ENCODE measurements at places on chromosomes 7 and 10.
A peak's percentile ranks its signal among the peaks of the same experiment; 100 is the strongest.

- no peak for DNase-seq
These were observed 26.6 kb downstream of the GPER1 start for GRCh38 chr7:1114505-1114904.

DNA sequence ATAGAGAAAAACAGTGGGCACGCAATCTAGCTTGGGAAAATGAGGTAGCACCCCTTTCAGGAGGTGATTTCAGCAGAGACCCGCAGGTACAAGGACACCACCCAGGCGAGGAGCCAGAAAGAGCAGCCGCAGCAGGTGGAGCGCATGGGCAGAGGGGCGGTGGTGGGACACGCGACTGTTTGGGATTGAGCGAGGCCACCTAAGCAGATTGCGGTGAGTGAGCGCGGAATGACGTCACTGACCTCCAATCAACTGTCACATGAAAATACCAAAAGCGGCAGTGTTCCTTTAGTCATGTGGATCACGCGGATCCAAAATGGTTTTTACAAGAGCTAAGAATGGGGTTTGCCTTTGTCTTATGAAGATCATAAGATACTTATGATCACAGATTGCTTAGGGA is 40.2 kb upstream of the SLC26A3 start:
- DNase-seq, result no peak

DNA sequence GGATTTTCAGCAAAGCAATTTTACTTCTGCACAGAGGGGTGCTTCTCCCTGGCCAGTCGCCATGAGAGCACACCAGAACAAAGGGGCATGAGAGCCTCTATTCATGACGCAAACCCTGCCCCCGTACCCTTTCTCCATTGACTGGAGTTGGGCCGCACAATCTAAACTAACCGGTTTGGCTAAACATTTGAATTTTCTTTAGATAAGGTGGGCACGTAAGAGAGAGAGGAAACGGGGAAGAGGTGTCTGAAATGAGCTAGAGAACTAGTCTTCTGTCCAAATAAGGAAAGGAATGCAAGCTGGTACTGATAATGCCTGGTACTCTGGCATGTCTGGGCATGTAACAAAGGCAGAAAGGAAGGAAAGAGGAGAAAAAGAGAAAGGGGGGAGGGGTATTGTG is 13.2 kb upstream of the SCIN start:
- DNase-seq, result no peak

- DNase-seq, result no peak
These were observed 52.8 kb upstream of the ZPBP start for GRCh38 chr7:50145801-50146338.

- DNase-seq, result peak; percentile 20
These were observed 131.9 kb downstream of the CALCR start for GRCh38 chr7:93442478-93443224.

DNA sequence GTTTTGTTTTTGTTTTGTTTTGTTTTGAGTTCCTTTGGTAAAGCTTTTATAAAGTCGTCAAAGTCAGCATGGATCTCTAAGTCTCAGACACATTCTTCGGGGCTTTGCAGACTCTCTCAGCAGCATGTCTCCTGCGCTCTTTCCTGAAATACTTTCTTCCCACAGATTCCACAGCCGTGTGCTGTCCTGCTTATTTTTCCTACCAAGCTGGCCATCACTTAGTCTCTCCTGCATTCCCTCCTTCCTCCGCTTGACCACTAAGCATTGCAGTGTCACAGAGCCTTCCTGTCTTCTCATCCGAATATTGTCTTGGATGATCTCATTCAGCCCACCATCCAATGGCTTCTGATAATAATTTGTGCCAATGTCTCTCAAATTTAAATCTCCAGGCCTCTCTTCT is 434.3 kb upstream of the C7orf33 start:
- no peak for DNase-seq

DNA sequence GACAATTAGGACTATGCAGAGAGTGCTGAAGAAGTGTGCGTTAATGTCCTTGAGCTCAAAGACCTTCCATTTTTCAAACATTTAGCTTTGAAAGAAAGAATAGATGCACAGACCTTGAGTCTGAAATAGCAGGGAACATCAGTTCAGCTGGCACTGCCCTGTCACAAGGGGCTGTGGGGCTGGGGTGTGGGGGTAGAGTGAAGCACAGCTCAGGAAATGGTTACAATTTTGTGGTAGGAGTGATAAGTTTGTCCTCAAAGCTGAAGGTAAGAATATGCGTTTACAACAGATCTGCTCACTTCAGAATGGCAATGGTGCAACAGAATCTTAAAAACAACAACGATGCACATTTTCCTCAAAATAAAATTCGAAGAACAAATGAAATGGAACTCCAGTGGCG is 33.6 kb downstream of the SMKR1 start:
- DNase-seq, result peak; percentile 43

DNA sequence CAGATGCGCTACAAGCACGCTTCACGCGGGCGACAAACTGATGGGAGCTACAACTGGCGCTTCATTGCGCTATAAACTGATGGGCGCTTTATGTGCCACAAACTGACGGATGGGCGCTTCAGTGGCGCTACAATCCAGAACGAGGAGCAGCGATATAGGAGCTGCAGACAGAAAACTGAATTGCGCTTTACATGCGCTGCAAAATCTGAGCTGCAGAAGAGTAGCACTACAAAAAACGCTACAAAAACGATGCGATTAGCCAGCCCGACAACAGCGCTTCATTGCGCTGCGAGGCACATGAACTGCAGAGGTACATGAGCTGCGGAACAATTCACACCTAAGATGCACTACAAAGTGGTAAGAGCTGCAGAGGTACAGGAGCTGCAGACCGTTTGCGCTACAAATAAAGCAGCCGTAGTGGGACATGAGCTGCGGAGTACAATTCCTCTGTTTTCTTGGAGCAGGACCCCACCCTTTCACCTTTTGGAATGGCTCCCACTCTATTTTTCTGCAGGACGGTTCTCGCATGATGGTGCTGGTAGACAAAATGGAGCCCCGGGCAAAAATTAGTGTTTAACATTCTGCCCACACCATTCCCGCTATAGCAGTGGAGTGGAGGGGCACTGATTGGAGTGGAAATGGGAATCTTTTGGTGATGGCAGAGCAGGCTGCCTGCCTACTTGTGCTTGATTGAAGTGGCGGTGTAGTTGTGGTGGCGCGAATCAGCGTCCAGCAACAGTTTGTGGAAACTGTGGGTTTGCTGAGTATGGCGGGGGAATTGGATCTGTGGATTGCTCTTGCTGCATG is 1.2 kb upstream of the SGCE start:
- peak; percentile 16 for DNase-seq

- no peak for DNase-seq
These were observed 33.8 kb downstream of the CHST15 start for GRCh38 chr10:124059551-124059950.

DNA sequence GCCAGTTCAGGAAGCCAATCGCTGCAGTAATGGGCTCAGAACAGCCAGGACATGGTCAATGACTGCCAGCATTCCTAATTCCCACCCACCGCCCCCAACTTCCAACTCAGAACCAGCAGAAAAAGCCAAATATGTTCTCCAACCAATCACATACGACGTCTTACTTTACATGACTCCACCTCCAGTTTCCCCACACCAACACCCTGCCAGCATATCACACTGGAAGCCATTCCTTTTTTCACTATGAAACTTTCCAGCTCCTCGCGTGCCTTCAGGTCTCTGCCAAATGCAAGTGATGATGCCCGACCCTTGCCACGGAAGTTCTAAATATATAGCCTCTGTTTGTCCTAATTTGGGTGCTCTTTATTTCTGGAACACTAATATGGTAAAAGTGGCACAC is 12.5 kb downstream of the NPS start:
- no peak for DNase-seq

DNA sequence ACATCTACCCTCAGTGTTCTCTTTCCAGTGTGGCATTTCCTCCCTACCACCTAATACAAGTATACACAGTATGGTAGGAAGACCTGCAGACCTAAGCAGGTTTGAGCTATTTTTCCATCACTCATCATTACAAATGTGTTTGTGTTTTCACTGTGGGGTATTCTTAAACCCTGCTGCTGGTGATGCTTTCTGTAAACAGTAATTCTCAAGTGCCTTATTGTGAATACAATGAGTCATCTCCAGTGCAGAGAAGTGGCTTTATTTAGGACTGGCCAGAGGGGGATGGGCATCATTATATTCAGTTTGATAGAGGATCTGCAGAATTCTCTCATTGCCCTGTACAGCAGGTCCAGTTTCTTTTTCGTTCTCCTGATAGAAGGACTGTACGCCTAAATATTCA is 63.7 kb downstream of the GRM8 start:
- no peak for DNase-seq

DNA sequence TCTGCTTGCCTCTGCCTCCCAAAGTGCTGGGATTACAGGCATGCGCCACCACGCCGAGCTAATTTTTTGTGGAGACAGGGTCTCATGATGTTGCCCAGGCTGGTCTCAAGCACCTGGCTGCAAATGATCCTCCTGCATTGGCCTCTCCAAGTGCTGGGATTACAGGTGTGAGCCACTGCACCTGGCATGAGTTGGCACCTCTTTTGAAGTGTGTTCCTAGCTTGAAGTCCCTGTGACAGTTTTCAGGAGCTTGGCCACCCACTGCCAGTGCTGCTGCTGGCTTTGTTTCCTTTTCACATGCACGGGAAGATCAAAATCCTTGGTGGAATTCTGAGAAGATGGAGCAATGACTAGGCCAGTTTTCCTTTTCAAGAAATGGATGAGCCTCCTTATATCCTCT is 126.3 kb downstream of the NRP1 start:
- no peak for DNase-seq

DNA sequence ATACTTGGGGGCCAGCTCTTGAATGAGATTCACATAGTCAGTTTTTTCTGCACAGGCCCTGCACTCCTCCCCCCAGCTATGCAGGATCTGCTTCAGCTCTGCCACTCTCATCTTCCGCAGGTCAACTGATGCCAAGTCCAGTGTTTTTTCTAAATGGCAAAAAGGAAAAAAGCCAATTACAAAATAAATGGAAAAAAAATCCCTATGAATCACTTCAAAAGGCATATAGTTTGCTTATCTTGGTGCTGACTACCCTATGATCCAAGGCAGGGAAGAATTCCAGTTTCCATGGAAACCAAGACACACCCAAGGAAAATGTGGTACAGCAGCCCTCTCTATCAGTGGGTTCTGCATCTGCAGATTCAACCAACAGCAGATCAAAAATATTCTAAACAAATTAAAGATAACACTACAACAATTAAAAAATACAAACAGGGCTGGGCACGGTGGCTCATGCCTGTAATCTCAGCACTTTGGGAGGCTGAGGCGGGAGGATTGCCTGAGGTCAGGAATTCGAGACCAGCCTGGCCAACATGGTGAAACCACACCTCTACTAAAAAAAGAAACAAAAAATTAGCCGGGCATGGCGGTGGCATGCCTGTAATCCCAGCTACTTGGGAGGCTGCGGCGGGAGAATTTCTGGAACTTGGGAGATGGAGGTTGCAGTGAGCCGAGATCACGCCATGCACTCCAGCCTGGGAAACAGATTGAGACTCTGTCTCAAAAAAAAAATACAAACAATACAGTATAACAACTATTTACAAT is 17.6 kb downstream of the CDNF start:
- no peak for DNase-seq

GRCh38 chr10:101651336-101651735 is 43.6 kb downstream of the FBXW4 start:
- no peak for DNase-seq

GRCh38 chr10:103845972-103846371 is 9.4 kb downstream of the SH3PXD2A start:
- DNase-seq, result peak; percentile 15

- no peak for DNase-seq
These were observed 10.0 kb upstream of the FAM53B start for GRCh38 chr10:124754227-124754626.

DNA sequence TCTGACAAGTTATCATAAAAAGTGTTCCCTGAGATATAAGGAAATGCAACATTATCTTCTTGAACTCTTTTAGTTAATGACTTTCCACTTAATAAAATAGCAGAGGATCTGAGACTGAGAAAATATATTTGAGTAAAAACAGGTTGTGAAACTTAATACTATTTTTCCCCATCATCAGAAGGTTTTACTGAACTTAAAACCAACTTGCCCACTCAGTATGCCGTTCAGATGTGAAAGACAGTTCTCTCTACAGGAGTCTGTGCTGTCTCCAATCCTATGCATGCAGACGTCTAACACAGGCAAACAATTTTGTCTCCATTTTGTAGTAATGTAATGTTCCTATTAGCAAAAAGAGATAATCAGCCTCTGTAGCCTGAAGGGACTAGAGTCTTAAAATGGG is 38.2 kb upstream of the CYP2C18 start:
- no peak for DNase-seq

DNA sequence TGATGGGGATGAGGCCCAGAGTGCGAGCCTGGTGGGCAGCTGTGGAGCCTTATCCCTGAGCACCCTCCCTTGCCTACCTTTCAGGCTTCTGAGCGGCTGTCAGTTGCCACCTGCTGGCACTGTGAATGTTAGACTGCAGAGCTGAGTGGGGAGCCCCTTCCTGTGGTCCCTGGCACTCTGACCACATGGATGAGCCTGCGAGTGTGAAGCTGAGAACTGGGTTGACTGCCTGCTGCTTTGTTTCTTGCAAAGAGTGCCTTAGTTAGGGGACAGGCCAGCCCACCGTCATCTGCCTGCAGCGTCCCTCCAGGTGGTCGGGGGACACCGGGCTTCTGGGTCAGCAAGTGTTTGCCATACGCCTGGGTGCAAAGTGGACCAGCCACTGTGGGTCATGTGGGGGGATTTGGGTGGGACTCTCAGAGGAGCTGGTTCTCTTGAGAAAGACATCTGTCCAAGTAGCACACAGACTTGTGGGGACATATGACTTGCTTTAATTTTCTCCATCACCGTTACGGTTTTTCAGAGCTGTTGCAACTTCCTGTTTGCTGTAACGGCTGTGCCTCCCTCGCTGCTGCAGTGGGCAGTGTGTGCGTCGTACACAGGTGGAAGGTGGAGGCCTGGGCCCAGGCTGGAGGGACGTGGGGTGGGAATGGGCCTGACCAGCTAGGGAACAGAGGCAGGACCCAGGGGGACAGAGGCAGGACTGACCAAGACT is 13.7 kb downstream of the INPP5A start:
- peak; percentile 26 for DNase-seq

DNA sequence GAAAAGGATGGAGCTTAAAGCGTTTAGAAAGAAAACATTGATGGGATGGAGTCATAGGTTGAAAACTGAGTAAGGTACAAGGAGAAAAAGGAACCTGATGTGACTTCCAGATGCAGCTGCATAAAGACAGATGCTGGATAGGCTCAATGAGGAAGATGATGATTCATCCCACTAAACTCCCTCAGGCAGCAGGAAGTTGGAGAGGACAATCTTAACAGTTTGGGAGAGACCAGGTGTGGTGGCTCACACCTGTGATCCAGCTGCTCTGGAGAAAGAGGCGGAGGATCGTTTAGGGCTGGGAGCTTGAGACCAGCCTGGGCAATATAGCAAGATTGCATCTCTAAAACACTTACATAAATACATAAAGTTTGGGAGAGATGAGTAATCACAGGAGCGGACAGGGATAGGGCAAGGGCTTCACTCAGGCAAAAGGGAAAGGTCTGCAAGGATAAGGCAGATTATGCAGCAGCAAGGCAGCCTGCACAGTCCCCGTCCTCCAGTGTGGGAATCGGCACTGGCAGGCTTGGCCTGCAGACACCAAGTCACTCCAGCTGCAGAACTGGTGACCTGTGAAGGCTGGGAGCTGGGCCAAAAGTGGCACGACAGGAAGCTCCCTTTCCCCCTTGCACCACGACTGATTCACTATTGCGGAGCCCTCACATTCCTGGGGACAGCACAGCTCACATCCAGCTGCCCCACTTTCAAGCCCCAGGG is 438.5 kb downstream of the GRID1 start:
- no peak for DNase-seq

- DNase-seq, result no peak
These were observed 26.9 kb downstream of the NUP205 start for GRCh38 chr7:135584362-135585353.

- no peak for DNase-seq
These were observed 2.5 kb upstream of the ZNF33A start for GRCh38 chr10:38007991-38008390.

GRCh38 chr7:55131142-55131929 is 112.5 kb downstream of the EGFR start:
- DNase-seq, result no peak
